ENCODE measurements at places on chromosomes 4 and X.

DNA sequence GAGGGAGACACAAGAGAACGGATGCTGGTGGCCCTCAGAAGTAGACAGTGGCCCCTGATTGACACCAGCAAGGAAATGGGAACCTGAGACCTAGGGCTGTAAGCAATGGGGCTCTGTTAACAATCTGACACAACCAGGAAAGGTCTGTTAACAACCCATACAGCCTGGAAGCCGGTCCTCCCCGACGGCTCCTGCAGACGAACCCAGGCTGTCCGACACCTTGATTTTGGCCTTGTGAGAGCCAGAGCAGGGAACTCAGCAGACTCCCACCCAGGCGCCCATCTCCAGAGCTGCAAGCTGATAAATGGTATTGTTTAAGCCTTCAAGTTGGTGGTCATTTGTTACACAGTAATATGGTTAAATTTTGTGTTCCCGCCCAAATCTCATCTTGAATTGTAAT lies 10.2 kb upstream of the CYTL1 start:
- DNase-seq = no peak

- DNase-seq = no peak
Observed at GRCh38 chrX:13689741-13690211, 848 bp downstream of the RAB9A start.

DNA sequence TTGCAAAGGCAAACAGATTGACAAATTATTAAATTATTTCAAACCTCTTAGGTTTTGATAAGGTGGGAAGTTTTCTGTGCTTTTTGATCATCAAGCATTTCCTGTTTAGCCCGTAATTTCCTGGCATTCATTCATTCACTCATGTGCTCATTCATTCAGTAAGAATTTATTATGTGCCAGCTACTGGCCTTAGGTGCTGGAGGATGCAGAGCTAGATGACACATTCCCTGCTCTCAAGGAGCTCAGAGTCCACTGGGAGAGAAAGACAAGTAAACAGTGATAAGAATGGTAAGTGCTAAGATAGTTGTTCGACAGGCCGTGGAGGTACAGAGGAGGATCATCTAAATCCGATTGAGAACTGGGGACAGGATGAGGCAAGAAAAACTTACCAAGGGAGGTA lies 153.0 kb downstream of the DCTD start:
- DNase-seq = no peak

DNA sequence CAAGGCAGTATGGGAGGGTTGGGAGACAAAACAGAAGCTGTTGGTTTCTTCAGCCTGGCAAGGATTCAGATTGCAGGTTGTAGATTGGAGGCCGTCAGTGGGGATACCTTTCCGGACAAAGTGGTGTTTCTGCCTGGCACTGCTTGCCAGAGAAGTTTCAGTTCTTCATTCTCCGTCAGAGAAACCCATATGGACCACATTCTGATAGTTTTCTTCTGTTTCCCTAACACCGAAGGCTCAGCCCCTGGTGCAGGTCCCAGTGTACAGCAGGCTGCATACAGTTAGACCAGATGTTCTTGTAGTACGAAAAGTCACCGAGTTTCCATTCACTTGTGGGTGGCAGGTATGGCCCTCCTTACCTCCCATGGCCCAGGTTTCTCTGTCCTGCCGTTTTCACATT lies 107.3 kb downstream of the PTTG2 start:
- DNase-seq = no peak

DNA sequence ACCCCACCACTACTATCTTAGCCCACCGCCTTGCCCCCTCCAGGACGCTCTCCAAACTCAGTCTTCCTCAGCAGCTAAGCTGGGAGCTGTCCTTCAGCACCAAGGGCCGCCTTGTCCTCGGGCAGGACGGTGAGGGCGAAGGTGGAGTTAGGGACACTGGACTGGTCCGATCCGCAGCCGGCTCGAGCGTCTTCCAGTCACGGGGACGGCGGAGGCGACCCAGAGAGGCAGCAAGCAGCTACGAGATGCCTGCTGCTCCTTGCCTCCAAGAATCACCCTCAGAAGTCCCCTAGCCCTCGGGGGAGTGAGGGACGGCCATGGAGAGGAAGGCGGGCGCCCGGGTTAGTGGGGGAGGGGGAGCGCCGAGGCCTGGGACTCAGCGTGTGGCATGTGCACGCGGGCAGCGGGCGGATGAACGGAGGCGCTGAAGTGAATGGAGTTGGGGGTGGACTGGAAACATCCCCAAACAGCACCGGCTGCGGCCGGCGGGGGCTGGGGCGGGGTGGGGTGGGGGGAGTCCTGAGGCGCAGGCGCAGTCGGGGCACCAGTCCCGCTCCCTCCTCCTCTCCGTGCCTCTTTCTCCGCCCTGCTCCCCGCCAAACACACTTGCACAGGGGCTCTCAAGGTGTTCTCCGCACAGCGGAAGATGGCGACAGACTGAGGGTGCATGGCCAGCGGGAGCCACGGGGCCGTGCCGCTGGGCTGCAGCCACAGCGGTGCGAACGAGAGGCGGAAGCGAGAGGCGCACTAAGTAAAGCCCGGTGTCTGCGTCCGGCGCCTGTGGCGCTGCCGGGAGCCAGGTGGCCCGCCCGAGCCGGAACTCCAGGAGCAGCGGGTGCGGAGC lies at the start of gene NALF2:
TSS of gene NALF2 (plus strand) at position 545 of the 844 bp plus-strand sequence. CDS start 957 bp downstream, outside the sequence.
- DNase-seq = peak; percentile 83

- peak; percentile 72 for DNase-seq
Observed at GRCh38 chr4:55635741-55636655, at the start of gene NMU. Gene NMU (minus strand): TSS chr4:55636298. CDS start chr4:55636192, 106 bp downstream.

- DNase-seq = no peak
Observed at GRCh38 chr4:165682611-165683010, 190.4 kb upstream of the TLL1 start.

- DNase-seq = no peak
Observed at GRCh38 chr4:110119880-110120279, 78.5 kb downstream of the ELOVL6 start.

GRCh38 chrX:151239751-151240150 lies 63.4 kb downstream of the GPR50 start:
- DNase-seq = no peak

DNA sequence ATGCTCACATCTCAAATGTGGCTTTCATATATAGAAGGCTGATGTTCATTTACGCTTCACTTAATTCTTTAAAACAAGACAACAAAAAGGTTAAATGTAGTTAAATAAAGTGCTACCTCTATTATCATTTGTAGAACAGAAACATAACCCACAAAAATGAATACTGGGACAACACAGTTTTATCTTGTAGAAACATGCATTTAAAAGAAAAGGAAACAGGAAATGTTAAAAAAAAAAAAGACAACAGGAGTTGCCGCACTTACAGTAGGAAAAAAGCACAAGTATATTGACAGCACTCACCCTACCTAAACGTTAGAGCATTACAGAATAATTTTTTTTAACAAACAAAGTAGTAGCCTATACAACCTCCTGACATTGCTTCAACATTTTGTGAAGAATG lies 4.8 kb downstream of the THOC2 start:
- DNase-seq = no peak

DNA sequence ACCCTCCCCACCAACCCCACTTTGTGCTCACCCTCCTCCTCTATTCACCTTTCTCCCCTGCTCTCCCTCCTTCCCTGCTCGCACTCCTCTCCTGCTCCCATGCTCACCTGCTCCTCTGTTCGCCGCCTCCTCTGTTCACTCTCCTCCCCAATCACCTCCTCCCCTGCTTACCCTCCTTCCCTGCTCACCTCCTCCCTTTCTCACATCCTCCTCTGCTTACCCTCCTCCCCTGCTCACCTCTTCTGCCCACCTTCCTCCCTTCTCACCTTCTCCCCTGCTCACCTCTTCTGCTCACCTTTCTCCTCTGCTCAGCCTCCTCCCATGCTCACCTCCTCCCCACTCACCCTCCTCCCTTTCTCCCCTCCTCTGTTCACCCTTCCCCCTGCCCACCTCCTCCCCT lies 357.2 kb downstream of the UNC5C start:
- no peak for DNase-seq

DNA sequence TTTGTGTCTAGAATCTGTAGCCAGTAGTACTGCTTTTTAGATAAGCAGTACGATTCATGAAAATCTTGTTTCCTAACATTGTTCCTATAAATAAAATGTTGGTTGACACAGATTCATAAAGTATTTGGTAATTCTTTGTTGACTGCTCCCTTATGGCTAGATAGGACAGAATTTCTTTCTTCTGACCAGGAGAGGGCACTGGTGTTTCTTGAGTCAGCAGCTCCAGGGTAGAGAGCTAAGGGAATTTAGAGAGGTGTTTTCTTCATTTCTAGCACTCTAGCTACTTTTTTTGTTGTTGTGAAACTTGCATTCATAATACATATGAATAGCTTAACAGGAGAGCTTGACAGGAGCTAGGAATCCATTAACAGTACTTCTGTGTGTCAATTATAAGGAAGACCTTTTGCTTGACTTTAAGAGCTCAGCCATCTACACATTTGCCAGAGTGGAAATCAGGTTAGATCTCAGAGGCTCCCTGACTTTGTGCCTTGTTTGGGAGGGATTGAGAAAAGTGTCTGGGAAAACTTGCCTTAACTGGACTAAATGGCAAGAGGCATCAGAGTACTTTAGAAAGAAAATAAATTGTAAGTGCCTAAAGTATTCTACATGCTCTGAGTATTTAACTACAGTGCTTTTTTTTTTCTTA lies 756.1 kb downstream of the SH3BGRL start:
- DNase-seq = no peak

- DNase-seq = no peak
Observed at GRCh38 chr4:158821228-158821971, 52.6 kb downstream of the FNIP2 start.

GRCh38 chr4:155973639-155974475 lies 20.2 kb upstream of the CTSO start:
- DNase-seq = no peak

DNA sequence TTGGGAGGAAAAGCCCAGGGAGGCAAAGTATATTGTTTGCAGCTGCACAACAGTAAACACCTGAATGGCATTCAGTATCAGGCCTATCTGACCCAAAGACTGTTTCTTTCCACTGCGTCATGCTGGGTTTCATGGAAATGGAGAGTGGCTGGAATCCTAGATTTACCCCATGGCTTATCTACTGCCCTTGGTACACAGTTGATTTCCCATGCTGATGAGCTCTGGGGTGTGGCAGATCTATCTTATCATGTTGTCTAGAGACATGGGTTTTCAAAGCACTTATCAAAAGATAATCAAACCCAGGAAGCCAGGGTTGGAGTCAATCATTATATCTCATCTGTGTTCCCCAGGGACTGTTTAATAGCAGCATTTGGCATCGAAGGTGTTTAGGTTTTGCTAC lies 72.1 kb downstream of the CLNK start:
- no peak for DNase-seq

DNA sequence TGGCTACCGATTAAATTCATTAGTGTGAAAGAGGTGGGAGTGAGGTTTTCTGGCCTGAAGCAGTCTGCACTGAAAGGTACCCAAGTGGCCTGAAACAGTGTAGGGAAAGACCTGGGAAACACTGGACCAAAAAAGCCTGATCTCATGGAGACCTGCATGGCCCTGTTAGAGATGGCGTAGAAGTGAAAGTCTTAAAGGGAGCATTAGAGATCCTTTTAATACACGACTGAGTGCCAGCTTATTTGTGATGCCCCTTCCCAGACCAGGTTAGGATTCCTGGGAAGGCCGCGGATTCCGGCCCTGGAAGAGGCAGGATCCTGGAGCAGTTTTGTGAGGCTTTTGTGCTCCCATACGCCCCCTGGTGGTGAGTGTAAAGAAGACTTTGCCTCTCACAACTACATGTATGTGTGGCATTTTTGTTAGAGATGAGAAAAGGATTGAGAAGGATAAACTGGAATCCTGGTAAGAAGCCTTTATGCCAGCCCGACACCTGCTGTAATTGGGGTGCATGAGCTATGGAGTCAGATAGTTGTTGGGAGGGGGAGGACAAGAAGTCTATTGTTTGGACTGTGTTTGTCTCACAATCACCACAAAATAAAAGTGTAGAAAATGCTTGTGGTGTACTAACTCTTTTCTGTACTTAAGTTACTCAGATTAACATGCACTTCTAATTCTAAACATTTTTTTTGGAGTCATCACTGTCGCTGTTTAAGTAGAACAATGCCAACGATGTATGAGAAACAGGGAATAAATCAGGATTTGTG lies 54.0 kb downstream of the JADE1 start:
- peak; percentile 90 for DNase-seq

GRCh38 chr4:1418494-1419285 lies 12.4 kb upstream of the NKX1-1 start:
- no peak for DNase-seq

- DNase-seq = no peak
Observed at GRCh38 chr4:82381235-82381634, 7.4 kb upstream of the HNRNPD start.

DNA sequence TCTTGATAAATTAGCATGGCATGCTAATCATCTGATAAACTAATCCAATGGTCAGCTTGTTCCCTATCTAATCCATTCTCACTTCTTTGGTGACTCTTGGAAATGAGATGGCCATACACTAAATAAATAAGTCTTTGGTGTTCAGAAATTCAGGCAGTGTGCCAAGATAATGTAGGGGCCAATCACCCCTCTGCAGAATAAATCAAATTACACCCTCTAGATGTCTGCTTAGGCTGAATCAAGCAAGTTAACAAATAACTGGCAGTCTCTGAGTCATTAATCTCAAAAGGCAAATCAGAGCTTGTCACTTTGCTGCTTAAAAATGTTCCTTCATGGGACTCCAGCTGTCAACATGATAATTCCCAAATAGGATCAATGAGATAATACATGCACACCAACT lies 97.4 kb downstream of the NLGN4X start:
- DNase-seq = no peak

All from nephron progenitor cell (in vitro differentiated cells).